Hippocampal formation (tissue), 2 donors: ENCODE measurements at places on chromosomes 2 and 18.

DNA sequence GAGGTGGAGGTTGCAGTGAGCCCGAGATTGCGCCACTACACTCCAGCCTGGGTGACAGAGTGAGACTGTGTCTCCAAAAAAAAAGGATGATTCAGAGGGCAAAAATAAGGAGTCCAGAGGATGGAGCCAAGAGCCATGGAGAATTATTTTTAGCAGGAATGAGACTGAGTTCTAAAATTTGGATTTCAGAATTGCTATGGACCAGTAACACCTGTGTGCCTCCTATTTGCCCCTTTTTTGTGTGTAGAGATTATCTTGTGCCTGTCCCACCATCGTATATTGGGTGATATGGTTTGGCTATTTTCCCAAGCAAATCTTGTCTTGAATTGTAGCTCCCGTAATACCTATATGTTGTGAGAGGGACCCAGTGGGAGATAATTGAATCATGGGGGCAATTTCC lies 16.4 kb upstream of the RGPD8 start:
- no peak for DNase-seq

DNA sequence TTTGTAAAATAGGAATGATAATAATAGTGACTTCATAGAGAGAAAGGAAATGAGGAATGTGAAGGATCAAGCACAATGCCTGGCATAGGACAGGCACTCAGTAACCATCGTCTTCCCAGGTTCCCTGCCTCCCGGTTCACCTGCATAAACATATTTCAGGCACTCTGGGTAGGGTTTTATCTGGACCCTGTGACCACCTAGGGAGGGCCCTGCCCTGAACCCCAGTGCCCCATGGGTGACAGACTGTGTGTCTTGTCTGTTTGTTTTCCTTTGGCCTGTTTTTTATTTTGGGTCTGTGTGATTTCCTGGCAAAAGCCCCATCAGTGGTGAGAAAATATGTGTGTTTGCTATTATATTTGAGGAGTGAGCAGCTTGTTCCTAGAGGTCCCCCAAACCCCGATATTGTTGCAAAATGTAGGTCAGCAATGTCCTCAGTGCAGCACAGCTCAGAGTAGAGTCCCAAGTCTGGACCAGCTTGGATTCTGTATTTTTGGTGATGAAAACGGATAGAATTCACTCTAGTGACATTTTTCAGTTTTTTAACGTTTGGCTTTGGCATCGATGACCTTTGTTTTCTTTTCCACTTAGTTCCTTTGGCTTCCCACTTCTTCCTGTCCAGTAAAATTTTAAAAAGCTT lies 9.6 kb upstream of the NT5C1B start:
- no peak for DNase-seq

GRCh38 chr2:205775097-205775877 lies 93.0 kb downstream of the NRP2 start:
- DNase-seq = no peak

- DNase-seq = no peak
These were observed 25.0 kb downstream of the CELF4 start for GRCh38 chr18:37540424-37541138.

DNA sequence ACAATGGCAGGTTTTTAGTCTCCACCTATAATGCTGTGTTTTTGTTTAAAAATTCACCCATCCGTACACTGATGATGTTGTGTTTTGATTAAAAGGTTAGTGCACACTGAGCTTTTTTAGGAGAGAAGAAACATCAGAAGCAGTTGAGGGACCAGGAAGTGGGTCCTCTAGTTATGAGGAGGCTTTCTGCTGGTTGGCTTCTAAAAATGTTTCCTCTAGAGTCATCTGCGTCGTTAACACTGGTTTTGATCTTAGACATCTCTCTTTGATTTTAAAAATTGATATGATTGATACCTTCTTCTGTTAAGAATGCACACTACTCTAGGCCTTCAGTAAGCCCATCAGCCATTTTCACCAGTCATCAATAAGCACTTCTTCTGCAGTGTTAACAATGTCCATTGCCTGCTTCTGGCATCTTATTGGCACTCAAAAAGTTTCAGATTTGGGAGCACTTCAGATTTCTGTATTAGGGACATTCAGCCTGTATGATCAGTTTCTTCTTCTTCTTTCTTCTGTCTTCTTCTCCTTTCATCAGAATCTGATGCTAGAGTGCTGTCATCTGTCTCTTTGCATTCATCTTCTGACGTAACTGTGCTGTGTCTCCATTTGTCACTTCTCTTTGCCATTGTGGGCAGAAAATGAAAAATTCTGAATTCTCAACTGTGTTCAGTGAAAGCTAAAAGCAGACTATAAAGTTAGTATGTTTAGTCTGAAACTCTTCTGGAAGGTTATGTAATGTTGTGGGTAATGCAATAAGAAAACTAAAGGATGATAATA lies 56.3 kb downstream of the PHLPP1 start:
- DNase-seq = no peak

- no peak for DNase-seq
These were observed 54.2 kb upstream of the ACVR2A start for GRCh38 chr2:147790580-147790979.

- DNase-seq = no peak
These were observed 52.7 kb upstream of the SLC14A1 start for GRCh38 chr18:45671321-45671720.

GRCh38 chr2:202574541-202574940 lies 60.2 kb upstream of the FAM117B start:
- DNase-seq = no peak

GRCh38 chr2:46909771-46910419 lies 5.7 kb downstream of the MCFD2 start:
- no peak for DNase-seq

DNA sequence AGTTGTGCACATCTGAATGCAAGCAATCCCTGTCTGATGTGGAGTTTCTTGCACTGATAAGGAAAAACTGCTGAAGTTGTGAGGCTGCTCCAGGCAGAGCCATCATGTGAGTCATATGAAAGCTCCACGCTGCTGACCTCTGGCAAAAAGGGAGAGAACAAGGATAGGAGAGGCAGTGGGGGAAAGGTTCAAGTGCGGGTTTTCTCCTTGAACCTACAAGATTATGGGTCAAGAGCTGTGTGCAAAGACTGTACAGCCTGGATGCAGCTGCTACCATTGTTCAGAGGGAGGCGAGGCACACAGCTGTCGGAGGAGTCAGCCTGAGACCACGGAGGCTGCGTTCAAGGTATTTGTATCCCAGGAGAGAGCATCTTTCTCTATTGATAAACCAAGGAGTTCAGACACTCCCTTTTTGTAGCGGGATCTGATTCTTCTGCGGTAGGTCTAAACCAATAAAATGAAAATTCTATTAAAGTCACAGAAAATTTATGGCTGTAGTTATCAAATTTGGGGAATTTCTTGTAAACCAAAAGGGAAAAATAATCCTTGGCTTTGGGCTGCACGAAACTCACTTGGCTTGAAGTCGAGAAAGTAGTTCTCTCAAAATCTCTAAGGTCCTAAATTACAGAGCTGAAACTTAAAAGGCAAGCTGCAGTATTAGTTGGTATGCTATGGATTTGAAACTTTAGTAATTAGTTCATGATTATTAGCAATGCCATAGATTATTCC lies at the start of gene CDK15:
Gene CDK15, plus strand, starts transcription at position 96 of the 729 bp plus-strand sequence. Its CDS starts 128 bp downstream, at position 224.
- DNase-seq = no peak
